ENCODE measurements at places on chromosomes 3 and 15.

- peak; percentile 99 for DNase-seq
These were observed at the start of gene NUDT16 for GRCh38 chr3:131381445-131382291. NUDT16 (plus strand) TSS chr3:131381774; CDS start chr3:131381805, 31 bp downstream.

DNA sequence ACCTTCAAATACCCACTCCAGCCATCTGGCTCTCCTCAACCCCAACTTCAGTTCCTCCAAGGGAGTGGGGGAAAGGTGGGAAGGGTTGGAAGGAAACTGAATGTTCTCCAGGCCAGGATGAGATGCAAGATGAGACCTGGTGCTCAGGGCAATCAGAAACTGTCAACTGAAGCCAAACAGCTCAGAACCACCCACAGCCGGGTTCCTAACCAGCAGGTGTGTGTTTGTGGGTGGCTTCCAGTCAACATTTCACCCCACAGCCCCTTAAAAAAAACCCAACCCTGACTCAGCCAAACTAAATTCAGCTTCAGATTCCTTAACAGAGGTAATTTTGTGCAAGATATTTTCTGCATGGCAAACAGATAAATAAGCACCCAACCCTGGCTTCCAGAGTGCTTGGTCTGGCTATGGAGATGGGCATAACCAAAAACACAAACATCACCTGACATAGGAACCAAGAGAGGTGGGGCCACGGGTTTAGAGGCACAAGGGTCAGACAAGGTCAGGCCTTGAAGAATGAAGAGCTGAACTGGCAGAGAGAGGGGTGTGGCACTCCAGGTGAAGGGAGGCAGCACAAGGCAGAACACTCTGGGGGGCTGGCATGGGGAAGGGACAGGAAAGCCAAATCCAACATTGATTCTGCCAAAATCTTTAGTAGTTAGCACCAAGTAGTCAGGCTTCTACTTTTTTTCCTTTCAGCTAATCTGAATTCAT lies 34.7 kb downstream of the ZNF445 start:
- DNase-seq: no peak

GRCh38 chr15:78034495-78035191 lies 42.9 kb downstream of the TBC1D2B start:
- peak; percentile 56 for DNase-seq

GRCh38 chr3:110814170-110815007 lies 257.2 kb upstream of the NECTIN3 start:
- peak; percentile 37 for DNase-seq
